ENCODE measurements at places on chromosomes 2 and 18. TPM values are rescaled to one million over a fixed set of nuclear protein-coding genes. Genes with fewer than 3 reads are reported as not detected.

GRCh38 chr18:35968278-35968880, 4.1 kb upstream of the RMP24 start:
- DNase-seq: no peak

GRCh38 chr2:46684661-46685060, 205.3 kb downstream of the TMEM247 start:
- no peak for DNase-seq

DNA sequence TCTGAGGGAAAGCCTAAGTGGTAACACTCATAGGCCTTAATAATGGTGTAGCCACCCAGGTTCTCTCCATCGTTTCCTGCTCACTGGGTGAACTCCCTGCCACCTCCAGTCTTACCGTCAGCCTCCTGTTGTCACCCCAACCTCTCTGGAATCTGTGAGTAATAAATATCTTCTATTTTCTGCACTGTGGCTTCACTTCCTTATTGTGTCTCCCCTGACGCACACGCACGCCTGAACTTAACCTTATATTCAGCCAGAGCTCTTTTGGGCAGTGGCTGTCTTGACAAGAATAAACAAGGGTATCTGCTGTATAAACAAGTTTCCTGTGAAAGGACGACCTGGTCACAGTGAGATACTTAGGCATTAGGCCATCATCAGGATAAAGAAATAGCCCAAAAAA, 467.2 kb downstream of the SPAG16 start:
- no peak for DNase-seq

DNA sequence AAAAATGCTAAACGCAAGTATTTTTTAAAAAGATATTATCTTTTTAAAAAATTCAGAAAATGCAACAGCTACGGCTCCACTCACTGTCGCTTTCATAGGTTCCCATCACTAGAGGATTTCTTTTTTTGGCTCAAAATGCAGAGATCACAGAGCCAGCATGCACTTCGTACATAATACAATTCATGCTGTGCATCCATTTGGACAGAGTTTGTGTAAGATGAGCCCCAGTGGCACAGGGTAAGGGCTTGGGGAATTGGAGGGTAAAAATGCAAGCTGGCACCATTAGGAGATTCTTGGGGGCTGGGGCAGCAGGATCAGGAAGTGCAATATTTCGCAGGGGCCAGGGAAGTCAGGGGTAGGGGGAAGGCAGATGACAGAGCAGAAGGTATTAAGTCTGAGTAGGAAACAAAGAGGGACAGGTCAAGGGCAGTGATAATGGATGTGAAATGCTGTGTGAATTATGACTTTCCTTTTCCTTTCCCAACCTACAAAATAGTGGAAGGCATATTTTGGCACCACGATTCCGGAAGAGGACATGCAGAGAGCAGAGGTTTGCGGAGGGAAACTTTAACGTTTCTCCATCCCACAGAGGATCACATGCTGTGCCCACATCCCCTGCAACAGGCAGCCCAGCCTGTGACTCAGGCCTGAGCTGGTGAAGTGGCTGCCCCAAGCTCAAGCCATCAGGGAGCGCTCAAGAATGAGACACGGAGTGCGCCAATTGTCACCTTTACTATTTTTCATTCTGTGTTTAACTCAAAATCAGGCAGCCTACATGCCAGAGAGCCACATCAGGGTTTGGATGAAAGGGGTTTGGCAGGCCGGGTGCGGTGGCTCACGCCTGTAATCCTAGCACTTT, 4.7 kb downstream of the CAPG start:
- peak; percentile 6 for DNase-seq

- DNase-seq: no peak
These were observed 136.8 kb upstream of the OTOS start for GRCh38 chr2:240277073-240277806.

DNA sequence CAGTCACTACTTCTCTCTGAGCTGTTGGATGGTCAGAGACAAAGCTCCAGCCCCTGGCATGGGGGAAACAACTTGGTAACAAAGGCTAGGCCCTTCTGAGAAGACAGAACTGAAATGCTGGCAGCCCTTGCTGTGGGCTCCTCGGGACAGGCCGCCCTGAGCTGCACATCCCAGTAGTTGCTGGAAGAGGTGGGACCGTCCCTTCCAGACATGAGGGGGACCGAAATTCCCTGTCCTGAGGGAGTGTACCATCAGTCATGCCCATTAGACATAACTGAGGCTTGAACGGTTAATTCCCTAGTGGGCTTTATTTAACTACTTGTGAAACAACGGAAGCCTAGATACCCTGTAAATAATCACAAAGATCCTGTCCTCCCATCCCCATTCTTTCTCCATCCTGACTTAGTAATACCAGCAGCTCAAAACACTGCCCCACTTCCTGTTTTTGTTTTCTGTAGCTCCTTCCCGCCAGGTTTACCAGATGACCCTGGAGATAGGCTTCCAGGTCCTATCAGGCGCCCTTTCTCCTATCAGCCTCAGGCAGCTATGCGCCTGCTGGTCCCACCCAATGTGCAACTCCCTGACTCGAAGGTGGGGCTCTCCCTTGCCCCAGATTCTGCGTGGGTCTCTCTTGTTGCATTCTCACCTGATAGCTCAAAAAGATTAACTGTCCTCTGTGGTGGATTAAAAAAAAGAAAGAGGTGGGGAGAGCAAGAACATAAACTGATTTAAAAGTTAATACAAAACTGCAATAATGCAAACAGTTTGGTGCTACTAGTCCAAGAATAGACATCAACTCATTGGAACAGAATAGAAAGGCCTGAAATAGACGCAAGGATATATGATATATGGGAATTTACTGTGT, 37.0 kb upstream of the NT5DC4 start:
- no peak for DNase-seq

DNA sequence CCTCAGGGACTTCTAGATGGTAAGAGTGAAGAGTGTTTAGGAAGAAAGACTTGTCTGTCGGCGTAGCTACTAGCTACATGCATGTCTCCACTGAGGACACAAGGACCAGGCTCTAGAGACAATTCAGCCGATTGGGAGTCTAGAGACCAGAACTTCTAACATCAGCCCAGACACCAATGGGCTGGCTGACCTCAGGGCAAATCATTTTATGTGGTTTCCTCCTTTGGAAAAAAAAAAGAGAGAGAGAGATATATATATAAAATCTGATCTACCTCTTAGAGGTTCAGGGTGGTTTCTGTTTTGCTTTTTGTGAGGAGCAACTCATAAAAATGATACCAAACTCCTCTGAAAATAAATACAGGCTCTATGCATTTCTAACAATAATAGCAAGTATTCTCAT, 212.8 kb downstream of the BCL2 start:
- DNase-seq: no peak

DNA sequence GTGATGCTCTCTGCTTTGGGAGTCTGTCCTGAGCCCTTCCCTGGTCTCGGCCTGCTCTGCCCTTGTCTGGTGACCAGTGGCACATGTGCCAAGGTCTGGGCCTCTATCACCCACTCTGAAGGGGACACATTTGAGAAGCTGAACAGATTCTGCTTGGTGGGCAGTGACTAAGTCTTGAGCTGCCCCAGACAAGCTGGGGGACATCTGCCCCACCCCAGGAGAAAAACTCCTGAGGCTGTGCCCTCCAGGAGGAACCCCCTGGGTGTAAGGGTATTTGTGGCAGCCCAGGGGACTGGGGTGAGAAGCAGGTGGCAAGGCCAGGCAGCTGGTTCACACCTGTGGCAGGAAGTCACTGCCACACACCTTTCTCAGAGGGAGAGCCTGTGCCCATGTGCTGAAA, 342.1 kb downstream of the DYSF start:
- DNase-seq: no peak

CCDC85A gene
- total RNA-seq: 3.6 TPM

UGT1A3 gene
- total RNA-seq: not detected
